Neuronal stem cell (in vitro differentiated cells): ENCODE measurements at places on chromosomes 11 and 22.

GRCh38 chr11:1882265-1883238 is 9.1 kb downstream of the PRR33 start:
- DNase-seq = peak; percentile 82

DNA sequence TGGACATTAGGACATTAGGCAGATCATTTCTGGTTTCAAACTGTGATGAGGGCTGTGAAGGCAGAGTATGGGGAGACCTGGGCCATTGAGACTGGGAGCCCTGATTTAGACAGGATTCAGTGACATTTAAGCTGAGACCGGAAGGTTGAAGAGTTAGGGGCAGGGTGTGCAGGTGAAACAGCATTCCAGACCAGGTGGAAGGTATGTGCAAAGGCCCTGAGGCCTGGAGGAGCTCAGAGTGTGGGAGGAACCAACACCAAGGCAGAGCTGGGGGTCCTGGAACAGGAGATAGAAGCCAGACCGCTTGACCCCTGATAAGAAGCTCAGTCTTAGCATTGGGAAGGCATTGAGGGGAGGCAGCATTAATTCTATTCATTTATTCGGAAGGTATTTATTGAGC is 32.5 kb downstream of the ZC3H7B start:
- DNase-seq = no peak

GRCh38 chr11:76083563-76084451 is 122.5 kb downstream of the WNT11 start:
- DNase-seq = no peak

DNA sequence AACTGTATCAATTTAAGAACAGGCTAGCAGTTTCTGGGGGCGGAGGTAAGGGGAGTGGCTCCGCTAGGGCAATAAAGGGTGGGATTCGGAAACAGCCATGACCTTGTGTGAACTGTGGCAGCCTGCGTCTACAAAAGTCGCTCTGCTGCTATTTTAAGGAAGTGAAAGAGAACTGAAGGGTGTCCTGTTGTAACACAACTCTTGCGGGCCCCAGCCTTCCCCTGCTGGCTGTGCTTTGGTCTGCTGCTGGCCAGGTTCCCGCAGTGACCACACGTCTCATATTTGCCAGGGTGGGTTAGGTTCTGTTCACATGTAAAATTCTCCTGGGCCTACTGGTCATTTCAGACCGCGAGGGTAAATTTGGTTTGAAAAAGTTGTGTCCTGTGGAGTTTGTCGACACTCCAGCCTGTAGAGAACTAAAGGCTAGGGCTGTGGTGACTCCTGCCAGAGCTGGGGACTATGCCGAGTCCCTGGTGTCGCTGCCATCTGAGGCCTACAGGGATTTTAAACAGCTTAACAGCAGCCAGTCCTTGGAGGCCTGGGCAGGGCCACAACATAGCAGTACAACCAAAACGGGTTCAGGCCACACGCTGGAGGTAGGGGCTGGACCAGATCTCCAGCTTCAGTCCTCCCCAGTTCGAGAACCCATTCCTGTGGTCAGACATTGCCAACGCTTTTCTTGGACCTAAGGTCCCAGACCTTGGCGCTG is 1.1 kb upstream of the PPFIBP2 start:
- no peak for DNase-seq

- no peak for DNase-seq
These were observed 343.7 kb downstream of the BRD1 start for GRCh38 chr22:49483946-49484345.

- DNase-seq = no peak
These were observed 971 bp downstream of the DNAJB13 start for GRCh38 chr11:73951797-73952196.

GRCh38 chr11:130420478-130421198 is 7.8 kb downstream of the ADAMTS8 start:
- no peak for DNase-seq

DNA sequence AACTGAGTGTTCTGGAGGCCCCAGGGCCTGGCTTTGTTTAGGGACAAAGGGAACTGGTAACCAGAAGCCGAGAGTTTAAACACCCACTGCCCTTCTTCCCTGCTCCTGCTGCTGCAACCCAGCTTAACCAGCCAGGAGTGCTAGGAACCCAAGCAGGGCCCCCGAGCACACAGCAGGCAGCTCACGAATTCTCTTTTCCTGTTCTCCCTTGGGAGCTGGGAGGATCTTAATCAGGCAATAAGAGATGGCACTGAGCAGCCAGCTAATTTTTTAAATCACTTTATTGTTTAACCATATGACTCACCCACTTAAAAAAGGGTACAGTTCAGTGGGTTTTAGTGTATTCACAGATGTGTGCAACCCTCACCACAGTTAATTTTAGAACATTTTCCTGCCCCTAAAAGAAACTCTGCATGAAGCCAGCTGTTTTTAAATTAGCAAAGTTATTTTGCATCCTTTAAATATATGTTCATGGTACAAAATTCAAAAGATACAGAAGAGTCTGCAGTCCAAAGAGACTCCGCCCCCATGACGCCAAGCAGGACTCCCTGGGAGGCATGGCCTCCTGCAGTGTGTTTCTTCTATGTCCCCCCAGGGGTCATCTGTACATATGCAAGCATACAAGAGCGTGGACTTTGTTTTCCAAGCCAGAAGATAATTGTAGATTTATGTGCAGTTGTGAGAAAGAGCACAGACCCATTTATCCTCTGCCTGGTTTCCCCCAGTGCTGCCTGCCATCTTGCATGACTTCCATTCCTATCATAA is 18.9 kb upstream of the PPP6R3 start:
- no peak for DNase-seq
